Kidney (tissue), 22 donors: ENCODE measurements at places on chromosomes 11 and 22. TPM values are rescaled to one million over a fixed set of nuclear protein-coding genes. Genes with fewer than 3 reads are reported as not detected.

- H3K36me3 ChIP-seq, result no peaks in the 10 kb centered on the region
- no peaks in the 10 kb centered on the region for H3K4me1 ChIP-seq
- H3K27ac ChIP-seq, result no peak overlapping the region
- H3K4me3 ChIP-seq, result no peak overlapping the region
- peaks cover 6% of the 10 kb centered on the region for H3K27me3 ChIP-seq
Measured at GRCh38 chr11:114232400-114233059, 63.7 kb upstream of the NNMT start.

Gene GPHA2
- polyA plus RNA-seq, result 0.99 TPM

DNA sequence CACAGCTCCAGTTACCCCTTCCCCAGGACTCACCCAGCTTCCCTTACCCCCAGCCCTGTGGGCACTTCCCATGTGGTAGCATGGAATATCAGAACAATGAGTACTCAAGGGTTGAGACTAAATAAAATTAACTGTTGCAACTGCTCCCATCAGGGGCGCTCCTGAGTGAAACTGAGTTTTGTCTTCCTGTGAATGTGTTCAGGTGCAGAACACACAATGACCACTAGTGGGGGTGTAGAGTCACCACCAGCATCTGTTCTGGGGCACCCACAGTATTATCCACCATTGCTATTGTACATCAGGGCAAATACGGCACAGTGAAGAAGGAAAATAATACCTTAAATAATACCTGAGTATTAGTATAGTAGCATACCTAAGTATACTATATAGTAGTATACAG lies 689.7 kb downstream of the TBC1D22A start:
- no peaks in the 10 kb centered on the region for H3K36me3 ChIP-seq
- H3K27ac ChIP-seq, result no peak overlapping the region
- H3K27me3 ChIP-seq, result no peaks in the 10 kb centered on the region
- no peak for DNase-seq

- no peak overlapping the region for H3K4me3 ChIP-seq
- H3K4me1 ChIP-seq, result peaks cover 11% of the 10 kb centered on the region
- no peaks in the 10 kb centered on the region for H3K27me3 ChIP-seq
- DNase-seq, result peak; percentile 66
- H3K27ac ChIP-seq, result peak overlapping the region; percentile 76
Measured at GRCh38 chr11:43984519-43985385, 42.3 kb downstream of the C11orf96 start.

DNA sequence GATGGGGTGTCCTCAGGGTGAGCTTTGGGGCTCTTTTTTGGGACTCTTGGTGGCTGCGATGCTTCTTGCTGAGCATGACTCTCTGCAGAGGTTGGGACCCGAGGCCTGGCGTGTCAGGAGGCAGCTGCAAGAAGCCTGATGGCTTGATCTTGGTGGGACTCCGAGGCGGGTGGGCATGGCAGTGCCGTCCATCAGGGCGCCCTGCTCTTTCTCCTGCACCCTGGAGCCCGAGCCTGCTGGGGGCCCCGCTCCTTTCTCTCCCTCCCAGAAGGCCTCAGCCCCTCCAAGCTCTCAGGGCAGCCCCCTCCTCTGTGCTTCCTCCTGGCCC lies 432.7 kb downstream of the TBC1D22A start:
- no peaks in the 10 kb centered on the region for H3K27me3 ChIP-seq
- H3K36me3 ChIP-seq, result no peaks in the 10 kb centered on the region
- DNase-seq, result peak; percentile 45
- no peak overlapping the region for H3K27ac ChIP-seq
- no peaks in the 10 kb centered on the region for H3K4me1 ChIP-seq
